ENCODE measurements at places on chromosomes 6 and 20.

GRCh38 chr6:73506246-73506645 lies 14.6 kb downstream of the EEF1A1 start:
- ATAC-seq = no peak

DNA sequence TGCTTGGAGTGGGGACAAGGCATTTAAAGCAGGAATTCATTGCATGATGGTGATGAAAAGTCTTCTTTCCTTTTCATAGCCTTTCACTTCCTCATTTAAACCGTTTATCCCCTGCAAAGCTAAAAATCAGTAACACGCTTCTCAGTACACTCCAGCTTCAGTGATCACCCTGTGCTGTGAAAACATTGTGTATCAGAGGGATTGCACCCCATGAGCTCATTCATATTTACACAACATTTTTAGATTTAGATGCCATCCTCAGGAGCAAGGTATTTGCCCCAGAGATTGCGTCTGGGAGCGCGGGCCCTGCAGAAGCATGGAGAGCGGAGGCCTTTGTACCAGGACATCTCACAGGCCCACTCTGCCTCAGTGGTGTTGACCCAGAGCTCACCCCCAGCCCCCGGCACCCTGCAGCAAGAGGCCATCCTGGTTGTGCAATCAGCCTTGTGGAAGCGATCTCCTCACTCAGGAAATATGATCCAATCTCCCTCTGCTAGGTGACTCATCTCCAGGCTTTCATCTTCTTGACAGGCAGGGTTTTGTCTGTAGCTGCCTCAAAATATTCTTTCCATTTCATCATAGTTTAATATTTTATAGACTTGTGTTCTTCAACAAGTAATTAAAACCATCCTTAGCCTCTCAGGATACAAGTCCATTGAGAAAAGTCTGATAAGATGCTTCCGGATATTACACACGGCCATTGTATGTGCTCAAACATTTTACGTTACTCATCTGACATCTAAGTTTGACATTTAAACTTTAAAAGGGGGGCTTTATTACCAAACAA lies 38.9 kb upstream of the THBS2 start:
- peak; percentile 66 for ATAC-seq

GRCh38 chr6:24827162-24827561 lies 28.4 kb upstream of the ARMH2 start:
- ATAC-seq = peak; percentile 77

GRCh38 chr6:87675004-87675681 lies 26.9 kb downstream of the AKIRIN2 start:
- ATAC-seq = peak; percentile 39

DNA sequence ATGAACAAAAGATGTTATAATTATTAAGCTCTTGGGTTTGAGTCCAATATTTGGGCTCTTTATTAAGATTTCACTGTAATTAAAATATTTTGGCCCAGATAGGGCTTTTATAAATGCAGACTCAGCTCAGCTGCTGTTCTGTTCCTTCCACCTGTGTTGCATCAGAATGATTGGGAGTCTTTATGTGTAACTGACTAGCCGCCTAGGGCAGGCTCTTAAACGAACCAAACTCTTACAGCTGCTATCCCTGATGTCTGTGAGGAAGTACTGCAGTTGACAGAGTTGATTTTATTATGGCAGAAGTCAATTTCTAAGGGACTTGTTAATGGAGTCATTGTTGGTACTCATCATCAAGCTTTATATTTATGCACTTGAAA lies 144.7 kb downstream of the MYO6 start:
- no peak for ATAC-seq

GRCh38 chr6:159693894-159694545 lies 979 bp upstream of the SOD2 start:
- peak; percentile 24 for ATAC-seq

DNA sequence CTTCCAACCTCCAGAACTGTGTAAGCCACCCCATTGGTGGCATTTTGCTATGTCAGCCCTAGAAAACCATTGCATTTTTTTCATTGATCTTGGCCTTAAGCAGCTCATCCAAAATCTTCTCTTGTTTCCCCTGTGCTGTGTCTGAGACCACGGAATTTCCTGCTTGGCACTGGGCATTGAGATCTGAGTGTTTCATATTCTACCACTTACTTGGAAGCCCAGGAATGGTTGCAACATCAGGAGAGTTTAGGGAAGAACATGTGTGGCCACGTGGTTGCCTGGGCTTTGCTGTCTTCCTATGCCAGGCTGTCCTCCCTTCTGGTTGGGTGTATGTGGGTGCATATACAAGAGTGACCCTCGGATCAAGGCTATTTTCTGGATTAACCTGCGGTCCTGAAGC lies 139.3 kb upstream of the PMEPA1 start:
- ATAC-seq = no peak

DNA sequence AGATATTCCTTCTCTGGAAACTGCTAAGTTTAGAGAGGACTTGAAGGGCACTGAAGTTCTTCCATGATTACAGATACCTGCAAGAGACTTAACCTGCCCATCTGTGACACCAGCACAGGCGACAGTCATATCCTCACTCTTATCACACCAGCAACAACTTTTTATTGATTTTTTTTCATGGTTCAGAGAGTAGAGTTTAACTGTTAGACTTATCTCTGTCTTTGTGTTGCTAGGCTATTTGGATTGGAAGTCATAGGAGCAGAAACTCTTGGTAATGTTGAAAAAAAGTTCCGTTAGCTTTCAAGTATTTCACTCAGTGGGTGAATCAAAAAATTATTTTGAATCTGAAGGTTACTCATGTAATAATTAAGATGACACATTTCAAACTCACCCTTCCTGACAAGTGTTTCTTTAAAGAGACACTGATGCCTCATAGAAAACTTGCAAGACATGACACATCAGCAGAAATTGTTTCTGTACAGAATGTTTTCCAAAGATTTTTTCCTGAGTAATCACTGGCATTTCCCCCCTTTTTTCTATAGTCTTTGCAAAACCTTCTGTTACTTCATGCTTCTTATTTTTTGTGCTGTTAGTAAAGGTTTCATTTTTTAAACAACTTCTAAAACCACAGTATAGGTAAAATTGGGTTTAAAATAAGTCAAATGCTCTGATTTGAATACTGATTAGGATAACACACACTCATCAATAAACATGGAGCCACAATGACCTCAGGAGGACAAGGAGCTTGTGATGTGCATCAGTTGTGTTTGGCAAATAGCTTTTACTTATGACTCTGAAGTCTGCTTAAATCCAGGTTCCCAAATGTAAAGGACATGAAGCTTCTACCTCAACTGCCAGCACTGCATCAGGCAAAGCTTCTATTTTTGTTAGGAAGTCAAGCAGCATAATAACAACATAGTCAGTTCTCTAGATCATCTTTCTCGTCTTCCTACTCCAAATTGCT lies 252.9 kb upstream of the MAN1A1 start:
- no peak for ATAC-seq

DNA sequence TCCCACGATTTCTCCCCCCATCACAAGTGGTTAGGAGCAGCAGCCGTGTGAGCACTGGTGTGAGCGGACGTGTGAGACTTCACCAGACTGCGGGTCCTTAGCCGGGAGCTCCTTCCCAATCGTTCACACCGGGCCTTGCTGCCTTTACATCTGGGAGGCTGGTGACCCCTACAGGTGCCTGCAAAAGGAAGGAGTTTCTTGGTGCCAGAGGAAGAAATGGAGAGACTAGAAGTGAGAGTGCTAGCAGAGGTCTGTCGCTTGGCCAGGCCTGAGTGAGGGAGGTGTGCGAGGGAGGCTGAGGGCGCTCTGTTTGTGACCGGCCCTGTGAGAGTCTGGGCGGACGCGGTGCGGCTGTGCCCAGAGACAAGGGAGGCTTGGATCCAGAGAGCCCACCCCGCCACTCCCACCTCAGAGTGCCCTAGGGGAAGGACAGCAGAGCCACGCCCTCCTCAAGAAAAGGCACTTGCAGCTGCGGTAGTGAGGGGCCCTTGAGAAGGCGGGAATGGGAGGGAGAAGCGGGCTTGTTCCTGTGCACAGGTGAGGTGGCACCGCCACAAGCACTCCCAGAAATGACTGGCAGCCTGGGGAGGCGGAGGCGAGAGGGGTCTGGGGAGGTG lies 10.0 kb upstream of the ARMC2 start:
- ATAC-seq = no peak

GRCh38 chr6:133548423-133549159 lies 307.4 kb downstream of the EYA4 start:
- no peak for ATAC-seq

DNA sequence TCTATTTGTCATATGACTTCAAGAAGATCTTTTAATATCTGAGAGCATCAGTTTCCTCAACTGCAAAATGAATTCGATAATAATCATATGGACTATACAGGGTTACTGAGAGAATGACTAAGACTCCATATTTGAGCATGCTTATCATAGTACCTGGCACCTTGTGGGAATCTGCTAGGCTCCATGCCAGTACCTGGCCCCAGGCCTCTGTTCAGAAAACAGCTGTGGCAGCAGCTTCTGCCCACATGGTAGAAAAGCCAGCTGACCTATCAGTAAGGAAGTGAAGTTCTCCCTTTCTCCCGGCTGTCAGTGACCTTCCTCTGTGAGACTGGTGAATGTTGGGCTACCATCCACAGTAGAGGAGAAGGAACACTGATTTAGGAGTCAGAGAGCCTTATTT lies 574.9 kb upstream of the CHD6 start:
- ATAC-seq = no peak

DNA sequence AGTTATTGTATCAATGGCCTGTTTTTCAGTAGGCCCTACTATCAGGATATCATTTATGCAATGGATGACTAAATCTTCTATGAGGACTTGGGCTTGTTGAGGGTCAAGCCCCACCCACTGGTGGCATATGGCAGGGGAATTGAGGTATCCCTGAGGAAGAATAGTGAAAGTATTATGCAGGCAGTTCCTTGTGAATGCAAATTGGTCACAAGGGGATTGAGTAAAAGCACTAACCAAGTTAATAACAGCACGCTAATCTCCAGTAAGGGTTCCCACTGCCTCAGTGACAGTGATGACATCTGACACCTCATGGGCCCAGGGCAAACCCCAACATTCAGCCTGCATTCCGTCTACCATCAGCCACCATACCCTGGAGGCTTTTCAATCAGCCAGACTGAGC lies 14.9 kb downstream of the BPIFA1 start:
- no peak for ATAC-seq

DNA sequence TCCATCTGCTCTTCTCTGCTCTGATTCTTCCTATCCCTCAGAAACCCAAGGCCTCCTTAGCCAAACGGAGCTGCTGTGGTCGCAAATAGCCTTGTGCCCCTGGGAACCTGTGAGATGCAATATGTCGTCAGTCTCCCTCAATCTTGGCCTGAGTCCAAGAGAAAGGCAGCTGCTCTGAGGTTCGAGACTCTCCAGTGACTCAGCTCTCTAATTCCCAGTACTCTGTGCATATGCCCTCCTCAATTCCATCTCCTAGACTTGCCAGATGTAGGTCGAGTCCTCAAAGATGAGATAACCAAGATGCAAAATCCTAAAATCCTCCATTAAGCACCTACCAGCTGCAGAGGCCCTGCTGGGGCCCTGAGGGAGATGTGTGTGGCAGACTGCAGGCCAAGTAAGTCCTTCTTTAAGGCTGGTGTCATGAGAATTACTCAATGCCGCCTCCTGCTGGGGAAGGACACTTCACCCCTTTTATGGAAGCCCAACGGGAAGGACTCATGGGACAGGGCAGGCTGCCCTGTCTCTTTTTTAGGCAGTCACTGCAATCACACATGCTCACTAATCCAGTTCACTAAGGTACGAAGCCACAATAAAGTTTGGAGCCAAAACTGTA lies 28.5 kb downstream of the C6orf15 start:
- ATAC-seq = no peak

GRCh38 chr6:36314221-36315014 lies 22.3 kb downstream of the BNIP5 start:
- peak; percentile 96 for ATAC-seq

GRCh38 chr6:19317431-19317986 lies 519.7 kb upstream of the ID4 start:
- ATAC-seq = no peak

- no peak for ATAC-seq
Observed at GRCh38 chr6:26611599-26611998, 14.8 kb downstream of the ABT1 start.

DNA sequence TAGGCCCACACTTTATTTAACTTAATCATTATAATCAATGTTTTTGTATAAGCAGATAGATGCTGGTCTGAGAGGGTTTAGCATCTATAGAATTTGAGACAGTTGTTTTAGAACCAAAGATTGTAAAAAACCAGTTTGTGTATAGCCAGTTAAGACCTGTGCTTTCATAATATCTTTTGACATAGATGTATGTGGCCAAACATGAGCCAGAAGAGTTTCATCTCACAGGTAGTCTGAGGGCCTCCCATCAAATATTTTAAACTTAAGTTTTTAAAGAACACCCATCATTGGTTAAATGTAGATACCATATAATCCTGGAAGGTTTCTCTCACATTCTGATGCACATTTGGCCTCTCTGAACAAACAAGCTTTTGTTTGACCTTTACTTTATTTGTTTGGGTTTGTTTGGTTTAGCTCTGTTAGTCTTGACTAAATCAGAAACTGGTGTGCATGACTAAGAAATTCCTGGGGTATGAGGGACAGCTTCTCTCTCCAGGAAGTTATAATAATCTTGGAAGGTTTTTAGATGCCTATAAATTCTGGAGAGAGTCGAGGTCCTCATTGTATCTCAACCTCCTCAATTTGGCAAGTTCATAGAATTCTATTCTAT lies 58.0 kb upstream of the TMEM200A start:
- ATAC-seq = no peak

DNA sequence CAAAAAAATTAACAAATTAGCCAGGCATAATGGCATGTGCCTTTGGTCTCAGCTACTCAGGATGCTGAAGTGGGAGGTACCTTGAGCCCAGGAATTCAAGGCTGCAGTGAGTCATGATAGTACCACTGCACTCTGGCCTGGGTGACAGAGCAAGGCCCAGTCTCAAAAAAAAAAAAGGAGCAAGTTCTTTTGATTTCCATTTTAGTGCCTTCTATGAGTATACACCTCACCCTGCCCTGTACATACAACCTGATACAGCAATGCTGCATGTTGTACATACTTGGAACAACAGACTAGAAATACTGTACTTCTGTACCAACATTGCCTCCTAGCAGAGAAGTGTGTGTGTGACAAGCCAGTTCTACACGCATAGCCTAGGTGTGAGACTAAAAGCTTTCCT lies 97.3 kb upstream of the CARMIL1 start:
- ATAC-seq = no peak

DNA sequence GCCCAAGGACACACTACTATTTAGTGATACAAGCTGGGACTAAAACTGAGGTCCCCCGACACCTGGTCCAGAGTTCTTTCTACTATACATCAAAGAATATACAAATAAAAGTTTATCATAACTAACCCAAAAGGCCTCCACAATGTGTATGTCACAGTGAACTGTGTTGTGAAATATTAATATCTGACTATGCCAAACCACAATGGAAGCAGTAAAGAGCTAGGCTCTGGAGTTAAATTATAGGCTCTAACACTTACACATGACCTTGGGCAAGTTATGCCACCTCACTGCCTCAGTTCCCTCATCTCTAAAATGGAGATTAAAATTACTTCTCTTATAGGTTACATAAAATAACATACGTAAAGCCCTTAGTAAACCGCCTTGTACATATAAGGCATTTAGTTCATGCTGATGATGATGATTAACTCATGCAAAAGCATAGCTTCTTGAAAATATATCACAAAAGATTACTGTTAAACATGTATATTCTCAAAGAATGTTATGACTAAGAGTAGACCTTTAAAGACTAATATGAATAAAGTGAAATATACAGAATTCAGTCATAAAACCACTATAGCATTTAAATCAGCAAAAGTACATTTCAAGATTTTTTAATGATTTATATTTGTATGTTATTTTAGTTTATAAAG lies 5.7 kb downstream of the SUPT3H start:
- no peak for ATAC-seq

GRCh38 chr6:154498340-154498934 lies 12.0 kb downstream of the CNKSR3 start:
- ATAC-seq = no peak
